Activated T-cell treated with anti-CD3 and anti-CD28 coated beads, Interleukin-2, amount 50 U/mL, for 48 hours (primary cell): ENCODE measurements at places on chromosomes 7 and 10.
A peak's percentile ranks its signal among the peaks of the same experiment; 100 is the strongest.

DNA sequence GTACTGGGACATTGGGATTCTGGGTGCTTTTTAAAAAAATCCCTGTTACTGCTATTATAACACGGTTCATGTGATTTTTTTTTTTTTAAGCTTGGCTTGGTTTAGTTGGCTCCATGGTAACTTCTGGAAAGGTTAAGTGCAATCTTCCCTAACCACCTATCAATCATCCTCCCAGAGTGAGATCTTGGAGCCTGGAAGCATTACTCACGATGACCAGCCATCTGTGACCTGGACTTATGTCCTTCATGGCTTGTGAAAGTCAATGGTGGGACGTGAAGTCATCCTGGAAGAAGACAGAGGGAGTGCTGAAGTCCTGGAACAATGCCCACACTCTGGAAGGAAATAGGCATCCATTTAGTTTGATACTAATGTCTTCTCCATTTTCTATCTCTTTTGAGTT, 135.5 kb upstream of the FRMD4A start:
- DNase-seq: no peak

- DNase-seq: no peak
These were observed 9.9 kb downstream of the LIPA start for GRCh38 chr10:89241486-89242344.

- no peak for DNase-seq
These were observed 170.4 kb upstream of the NRG3 start for GRCh38 chr10:81704596-81704995.

GRCh38 chr10:29524294-29524693, 110.5 kb downstream of the SVIL start:
- DNase-seq: no peak

- no peak for DNase-seq
These were observed 1.2 kb downstream of the VPS37D start for GRCh38 chr7:73668886-73669230.

DNA sequence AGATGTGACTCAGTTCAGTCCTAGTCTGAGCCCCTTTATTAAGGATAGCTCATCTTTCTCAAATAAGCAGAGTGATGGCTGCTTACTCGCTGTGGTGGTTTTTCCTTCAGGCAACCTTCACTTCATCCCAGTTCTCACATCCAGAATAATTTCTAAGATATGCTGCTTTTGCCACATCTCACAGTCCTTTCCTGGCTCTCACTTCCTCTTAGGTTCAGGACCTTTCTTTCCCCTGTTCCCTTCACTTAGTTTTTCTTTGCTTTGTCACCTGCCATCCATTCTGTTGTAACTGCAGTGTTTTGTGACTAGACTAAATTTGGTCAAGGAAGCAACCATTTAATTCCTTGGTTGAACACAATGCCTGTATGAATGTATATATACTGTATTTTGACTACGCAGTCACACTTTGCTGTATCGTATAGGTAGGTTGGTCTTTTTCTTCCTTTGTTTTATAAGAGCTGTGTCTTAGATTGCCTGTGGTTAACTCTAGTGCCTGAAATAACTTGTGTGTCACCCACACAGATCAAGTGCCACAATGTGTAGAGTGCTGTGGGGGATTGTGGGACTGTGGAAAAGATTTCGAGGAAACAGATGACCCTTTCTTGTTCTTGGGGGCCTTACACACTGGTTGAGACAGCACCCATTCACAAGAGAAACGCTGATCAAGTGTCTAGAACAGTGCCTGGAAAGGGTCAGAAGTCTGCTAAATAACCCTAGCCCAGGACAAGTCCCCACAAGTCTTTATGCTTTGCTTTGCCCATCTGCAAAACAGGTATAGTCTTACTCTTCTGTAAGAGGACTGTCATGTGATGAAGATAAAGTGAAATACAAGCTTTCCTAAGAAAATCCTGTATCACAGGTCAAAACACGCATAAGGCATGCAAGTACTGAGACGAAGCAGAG, 2.6 kb downstream of the ZNF655 start:
- no peak for DNase-seq

GRCh38 chr10:70715853-70716795, 43.8 kb downstream of the ADAMTS14 start:
- peak; percentile 35 for DNase-seq

- peak; percentile 86 for DNase-seq
These were observed 168.9 kb downstream of the NRF1 start for GRCh38 chr7:129780257-129780973.

GRCh38 chr10:99926925-99927720, 82.6 kb downstream of the DNMBP start:
- DNase-seq: no peak

- DNase-seq: no peak
These were observed 73.9 kb downstream of the SEMA3C start for GRCh38 chr7:80844916-80845315.

DNA sequence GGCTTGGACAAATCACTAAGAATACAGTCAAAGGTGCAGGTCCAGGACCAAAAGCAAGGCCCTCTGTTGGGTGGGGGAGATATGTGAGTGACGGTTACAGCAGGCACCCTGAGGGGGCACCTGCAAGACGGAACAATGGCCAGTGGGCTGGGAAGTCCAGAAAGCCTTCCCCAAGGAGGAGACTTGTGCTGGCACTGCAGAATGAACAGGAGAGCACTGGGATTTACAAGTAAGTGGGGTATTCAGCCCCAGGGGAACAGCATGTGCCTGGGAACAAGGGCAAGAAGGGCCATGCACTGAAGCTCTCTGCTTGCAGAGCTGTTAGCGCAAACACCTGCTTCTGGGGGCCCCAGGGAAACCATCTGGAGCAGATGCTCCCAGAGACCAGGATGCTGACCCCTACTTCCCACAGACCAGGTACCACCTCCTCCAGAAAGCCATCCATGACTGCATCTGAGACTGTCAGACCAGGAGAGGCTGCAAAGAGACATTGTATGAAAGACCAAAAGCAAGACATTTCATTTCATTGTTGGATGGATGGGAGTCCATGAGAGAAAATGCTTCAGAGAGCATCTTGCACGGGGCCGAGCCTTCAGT, 24.6 kb upstream of the ZMIZ1 start:
- no peak for DNase-seq

GRCh38 chr7:151013733-151014497, 10.4 kb downstream of the ATG9B start:
- DNase-seq: peak; percentile 87

DNA sequence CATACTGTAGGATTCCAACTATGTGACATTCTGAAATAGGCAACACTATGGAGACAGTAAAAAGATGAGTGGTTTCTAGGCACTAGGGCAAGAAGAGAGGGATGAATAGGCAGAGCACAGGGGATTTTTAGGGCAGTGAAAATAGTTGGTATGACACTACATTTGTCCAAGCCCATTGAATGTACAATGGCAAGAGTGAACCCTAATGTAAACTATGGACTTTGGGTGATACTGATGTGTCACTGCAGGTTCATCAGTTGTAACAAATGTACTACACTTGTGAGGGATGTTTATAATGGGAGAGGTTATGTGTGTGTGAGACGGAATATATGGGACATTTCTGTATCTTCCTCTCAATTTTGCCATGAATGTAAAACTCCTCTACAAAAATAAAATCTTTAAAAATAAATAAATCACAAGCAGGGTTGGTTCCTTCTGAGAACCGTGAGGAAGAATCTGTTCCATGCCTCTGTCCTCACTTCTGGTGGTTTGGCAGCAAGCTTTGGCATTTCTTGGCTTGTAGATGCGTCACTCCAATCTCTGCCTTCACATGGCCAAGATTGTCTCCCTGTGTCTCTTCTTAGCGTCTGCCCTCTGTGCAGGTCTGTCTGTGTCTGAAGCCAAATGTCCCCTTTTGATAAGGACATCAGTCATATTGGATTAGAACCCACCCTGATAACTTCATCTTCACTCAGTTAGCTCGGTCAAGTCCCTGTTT, 83.1 kb upstream of the AGBL3 start:
- no peak for DNase-seq

GRCh38 chr7:96014617-96015016, 242.3 kb downstream of the DYNC1I1 start:
- DNase-seq: no peak

DNA sequence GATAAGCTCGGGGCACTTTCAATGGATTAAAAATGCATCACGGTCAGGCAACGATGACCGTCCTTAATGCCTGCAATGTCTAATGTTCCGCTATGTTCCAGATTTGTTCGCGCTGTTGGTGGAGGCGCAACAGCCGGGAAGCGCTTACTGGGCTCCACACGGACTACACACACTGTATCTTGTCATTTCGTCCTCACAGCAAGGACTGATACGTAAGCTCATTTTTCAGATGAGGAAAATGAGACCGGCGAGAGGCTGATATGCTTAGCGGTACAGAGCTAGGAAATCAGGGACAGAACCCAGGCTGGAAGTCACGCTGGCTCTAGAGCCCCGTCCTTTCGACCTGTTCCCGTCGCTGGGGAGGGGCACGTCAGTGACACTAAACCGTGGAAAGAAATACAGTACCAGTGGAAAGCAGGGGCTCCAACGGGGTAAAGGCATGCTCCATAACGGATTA, 670 bp downstream of the TPK1 start:
- peak; percentile 70 for DNase-seq

GRCh38 chr10:114648368-114648767, 9.7 kb downstream of the ABLIM1 start:
- no peak for DNase-seq

GRCh38 chr10:33422471-33423153, 88.1 kb upstream of the NRP1 start:
- no peak for DNase-seq

DNA sequence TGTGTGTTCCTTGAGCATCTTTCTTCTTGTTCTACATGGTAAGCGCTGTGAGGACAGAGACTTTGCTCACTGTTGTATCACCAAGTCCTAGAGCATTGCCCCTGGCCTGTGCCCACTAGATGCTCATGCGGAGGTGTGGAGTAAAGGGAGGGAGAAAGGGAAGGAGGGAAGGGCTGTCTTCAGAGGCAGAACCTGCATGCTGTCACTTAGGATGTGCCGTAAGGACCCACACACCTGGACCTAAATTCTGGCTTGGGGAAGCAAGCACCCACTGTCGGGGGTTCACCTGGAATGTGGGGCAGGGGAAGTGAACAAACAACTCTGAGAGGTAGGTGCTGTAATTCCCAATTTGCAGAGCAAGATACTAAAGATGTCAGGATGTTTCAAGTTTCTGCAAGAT, 129.5 kb downstream of the PTPN20 start:
- DNase-seq: no peak

DNA sequence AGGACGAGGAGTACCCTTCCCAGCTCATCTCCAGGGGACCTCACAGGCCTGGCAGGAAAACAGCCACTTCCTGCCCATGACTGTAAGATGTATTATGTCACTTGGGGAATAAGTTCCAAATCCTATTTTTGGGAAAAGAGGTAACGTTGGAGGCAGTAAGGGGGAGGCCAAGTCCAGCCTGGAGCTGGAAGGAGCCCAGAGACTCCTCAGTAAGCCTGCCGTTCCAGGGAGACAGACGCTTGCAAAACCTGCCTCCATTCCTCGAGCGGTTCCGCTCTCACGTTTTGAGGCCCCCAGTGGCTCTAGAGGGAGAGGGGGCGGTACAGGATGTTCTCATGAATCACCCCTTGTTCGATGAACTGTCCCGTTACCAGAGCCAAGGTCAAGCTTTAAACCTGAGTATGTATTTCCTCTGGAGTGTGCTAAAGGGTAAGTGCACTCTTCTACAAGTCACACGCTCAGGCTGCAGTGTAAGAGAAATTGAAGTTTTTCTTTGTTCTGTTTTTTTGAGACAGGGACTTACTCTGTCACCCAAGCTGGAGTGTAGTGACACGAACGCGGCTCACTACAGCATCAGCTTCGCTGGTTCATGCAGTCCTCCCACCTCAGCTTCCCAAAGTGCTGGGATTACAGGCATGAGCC, 45.5 kb upstream of the CYTH3 start:
- DNase-seq: peak; percentile 50

DNA sequence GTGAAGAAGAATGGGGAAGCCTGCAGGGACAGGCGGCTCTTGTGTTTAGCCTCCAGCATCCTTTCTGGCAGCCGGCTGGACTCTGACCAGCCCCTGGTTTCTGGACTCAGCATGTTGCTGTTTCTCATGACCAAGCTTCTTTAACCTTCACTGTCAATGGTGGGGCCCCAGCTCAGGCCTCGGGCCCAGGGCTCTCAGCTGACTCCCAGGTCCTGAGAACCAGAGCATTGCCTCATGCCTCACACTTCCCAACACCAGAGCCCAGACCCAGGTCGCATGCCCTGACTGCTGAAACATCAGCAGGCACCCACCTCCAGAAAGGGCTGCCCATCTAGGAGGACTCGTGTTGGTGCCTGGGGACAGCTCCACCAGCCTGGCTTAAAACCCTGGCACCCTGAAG, 34.8 kb upstream of the FGFR2 start:
- no peak for DNase-seq

DNA sequence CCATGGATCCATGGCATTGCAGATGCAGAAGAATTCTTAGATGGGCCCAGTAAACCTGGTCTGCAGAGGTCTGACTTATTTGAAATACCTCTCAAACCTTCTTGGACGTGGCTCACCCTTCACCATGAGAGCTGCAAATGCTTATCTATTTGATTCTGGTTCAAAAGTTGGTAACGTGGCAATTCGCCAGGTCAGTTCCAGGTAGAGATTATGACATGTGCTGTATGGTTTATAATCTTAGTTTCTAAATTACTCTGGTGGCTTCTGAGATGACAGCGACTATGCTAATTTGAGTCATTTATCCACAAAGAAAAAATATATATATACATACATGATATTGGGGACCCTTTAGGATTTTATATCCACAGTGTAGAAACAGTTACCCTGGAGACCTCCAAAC, 68.8 kb downstream of the NRP1 start:
- DNase-seq: peak; percentile 75

GRCh38 chr7:142438235-142438922, 180.5 kb upstream of the PRSS58 start:
- peak; percentile 40 for DNase-seq

- DNase-seq: no peak
These were observed 82.1 kb downstream of the PKD1L1 start for GRCh38 chr7:47866120-47866519.

GRCh38 chr7:25946181-25946580, 205.8 kb upstream of the NFE2L3 start:
- no peak for DNase-seq

DNA sequence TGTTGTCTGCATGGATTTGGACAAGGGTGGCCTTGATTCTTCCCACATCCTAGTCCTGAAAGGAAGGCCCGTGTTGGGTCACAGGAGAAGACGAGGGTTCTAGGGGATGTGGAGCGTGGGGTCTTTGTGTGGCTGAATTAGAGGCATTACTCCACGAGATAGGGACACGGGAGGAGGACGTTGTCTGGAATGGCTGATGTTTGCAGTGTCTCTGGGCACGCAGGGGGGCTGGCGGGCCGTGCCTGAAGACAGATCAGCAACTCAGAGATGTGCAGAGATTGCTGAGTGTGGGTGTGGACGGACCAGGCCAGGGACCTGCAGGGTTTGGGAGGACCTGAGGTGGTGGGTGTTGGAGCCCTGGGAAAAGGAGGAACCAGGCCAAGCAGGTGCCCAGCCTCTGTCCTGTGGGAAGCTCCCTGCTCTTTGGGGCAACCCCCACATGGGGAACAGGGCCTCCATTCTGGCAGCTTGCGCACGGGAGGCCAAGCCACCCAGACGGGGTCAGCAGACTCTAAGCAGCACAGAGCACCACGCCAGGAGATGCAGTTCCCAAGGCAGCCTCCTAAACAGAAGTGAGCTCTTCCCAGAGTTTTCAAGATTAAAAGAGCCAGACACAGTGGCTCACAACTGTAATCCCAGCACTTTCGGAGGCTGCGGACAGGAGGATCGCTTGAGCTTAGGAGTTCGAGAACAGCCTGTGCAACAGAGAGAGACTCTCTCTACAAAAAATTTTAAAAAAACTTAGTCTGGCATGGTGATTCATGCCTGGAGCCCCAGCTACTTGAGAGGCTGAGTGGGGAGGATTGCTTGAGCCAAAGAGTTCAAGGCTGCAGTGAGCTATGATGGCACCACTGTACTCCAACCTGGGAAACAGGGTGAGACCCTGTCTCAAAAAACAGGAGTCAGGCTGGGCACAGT, 71.0 kb upstream of the GTF2I start:
- DNase-seq: no peak
